ENCODE measurements at places on chromosomes 6 and 20.

DNA sequence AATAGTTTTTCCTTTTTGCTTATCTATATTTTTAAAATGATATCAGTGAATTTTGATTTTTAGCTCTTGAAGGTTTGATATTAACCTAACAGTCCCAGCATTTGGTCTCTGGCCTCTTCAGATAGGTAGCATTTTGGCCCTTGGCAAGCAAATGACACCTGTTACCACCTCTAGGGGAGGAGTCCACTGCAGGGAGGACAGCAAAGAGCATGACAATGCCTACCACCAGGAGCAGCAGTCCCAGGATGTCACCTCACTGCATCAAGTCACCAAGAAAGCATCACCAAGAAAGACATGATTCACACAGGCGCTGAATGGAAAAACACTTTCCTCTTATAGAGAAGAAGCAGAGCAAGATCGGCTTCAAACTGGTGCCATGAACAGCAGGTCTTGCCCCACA is 224.3 kb downstream of the UBE3D start:
- DNase-seq = no peak

- no peak for DNase-seq
These were observed 29.2 kb upstream of the SMOC2 start for GRCh38 chr6:168411793-168412192.

DNA sequence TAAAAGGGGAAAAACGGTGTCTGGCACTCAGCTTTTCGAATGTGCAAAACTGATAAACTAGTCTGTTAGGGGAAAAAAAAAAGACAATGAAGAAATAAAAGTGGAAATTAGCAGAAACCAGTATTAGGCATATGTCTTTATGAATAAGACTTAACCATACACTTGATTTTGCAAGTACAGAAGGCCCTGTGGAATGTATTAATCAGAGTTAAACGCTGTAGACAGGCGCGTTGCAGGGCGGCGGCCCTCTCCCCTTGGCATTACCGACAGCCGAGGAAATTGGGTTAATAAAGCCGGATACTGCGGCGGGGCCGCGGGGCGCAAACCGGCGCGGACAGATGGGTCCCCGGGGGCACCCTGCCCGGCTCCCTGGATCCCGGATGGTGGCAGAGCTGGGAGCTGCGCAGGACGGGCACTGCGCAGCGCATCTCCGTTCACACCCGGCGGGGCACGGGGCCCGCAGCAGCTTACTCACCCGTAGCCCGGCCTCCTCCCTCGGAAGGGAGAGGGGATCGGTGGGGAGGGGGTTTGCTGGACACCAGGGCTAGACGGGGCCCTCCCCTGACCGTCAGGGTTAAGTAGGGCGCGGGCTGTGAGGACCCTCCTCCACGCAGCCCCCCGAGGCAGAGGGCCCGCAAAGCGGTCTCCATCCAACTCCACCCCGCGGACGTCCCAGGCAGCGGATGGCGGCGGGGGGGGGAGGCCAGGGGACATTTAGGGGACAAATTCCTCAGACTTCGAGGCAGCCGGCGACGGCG is 2.0 kb downstream of the BHLHE23 start:
- DNase-seq = no peak

DNA sequence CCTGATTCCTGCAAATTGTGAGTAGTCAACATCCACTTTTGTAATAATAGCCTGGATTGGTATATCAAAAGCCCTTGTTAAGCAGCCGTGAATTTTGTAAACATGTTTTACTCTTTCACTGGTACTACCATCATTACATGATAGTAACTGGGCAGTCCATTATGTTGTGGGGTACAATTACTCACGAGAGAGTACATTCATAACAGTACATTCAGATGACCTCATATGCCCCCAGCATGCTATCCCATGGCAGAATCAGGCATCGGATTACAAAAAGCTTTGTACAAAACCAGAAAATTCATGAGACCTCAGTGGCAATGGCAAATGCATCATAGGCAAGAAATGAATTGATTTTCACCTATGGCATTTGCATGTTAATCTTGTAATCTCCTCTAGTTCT is 166.2 kb downstream of the EPM2A start:
- no peak for DNase-seq

- no peak for DNase-seq
These were observed 149.0 kb downstream of the MYB start for GRCh38 chr6:135329851-135330803.

GRCh38 chr6:137893726-137894125 is 26.7 kb downstream of the TNFAIP3 start:
- DNase-seq = no peak

DNA sequence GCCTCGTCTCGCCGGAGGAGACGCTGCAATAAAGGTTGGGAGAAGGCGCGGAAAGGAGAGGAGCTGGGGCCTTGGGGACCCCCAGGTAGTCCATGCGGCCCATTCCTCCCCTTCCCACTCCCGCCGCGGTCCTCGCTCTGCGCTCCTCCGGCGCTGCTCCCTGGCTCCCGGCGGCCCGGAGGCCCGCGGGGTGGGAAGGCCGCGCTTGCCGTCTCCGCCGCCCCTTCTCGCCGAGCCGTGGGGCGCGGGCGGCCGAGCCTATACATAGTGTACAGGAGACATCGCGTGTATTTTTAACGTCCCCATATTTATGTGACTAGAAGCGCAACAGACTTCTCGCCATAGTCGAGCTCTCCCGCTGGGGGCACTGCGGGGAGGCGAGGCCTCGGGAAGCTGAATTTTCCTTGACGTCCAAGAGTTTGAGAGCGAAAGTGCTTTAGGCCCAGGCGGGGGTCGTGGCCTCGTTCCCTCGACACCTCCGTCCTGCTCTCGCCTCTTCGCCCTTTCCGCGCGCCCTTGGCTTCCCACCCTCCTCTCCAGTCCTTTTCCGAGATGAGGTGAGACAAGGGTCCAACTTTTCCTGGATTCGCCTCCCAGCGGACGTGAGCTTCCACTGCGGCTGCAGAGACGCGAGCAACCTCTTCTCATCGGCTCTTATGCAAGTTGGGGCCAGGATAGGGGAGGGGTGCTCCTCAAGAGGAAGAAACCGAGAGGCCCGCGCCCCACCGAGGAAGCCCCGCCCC is 29.0 kb downstream of the SLC12A5 start:
- no peak for DNase-seq

DNA sequence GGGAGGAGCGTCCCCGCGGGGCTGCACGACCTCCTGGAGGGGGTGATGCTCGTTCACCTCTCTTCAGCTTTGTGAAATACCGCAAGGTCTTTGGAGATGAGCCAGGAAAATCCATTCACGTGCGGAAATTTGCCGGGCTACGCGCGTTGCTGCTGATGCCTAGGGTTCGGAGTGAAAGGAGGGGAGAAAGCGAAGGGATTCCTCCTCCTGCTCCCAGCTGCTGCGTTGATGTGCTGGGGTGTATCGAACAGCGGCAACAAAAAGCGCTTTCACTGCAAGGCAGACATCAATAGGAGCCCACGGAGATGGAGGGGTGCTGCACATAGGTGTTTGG is 391 bp upstream of the B3GAT2 start:
- no peak for DNase-seq

GRCh38 chr6:143213859-143214376 is 153.2 kb downstream of the AIG1 start:
- DNase-seq = no peak

DNA sequence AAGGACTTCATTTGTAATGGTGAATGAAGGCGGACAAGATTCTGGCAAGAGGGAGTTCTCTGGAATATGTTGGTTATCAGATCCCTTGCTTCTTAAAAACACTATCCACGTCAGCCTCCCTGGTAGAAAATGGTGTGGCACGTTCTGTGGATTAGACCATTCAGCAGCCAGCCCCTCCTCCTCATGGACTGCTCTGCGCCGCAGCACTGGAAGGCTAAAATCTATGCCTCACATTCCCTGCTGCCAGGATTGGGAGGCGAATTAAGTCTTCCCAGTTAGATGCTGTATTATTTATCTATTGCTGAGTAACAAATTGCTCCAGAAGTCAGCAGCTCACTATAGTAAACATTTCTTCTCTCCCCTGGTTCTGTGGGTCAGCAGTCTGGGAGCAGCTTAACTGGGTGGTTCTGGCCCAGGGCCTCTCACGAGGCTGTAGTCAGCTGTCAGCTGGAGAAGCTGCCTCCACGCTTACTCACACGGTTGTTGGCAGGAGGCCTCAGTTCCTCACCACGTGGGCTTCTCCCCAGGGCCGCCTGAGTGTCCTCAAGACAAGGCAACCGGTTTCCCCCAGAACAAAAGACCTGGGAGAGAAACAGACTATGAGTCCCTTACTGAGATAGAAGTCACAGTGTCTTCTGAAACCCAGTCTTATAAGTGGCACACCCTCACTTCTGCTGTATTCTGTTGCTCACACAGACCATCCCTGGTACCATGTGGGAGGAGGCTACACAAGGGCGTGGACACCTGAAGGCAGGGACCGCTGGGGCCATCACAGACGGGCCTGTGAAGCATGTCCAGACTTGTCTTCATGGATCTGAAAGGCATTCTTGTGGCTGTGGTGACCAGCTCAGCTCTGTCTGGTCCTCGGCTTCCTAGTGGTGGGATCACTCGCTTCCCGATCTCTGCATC is 101.0 kb downstream of the NRN1 start:
- DNase-seq = no peak
